NCI-H2029 (cell line): ENCODE measurements at places on chromosomes 7 and 10.

GRCh38 chr10:111082102-111082975, 5.5 kb downstream of the ADRA2A start:
- no peak for DNase-seq

DNA sequence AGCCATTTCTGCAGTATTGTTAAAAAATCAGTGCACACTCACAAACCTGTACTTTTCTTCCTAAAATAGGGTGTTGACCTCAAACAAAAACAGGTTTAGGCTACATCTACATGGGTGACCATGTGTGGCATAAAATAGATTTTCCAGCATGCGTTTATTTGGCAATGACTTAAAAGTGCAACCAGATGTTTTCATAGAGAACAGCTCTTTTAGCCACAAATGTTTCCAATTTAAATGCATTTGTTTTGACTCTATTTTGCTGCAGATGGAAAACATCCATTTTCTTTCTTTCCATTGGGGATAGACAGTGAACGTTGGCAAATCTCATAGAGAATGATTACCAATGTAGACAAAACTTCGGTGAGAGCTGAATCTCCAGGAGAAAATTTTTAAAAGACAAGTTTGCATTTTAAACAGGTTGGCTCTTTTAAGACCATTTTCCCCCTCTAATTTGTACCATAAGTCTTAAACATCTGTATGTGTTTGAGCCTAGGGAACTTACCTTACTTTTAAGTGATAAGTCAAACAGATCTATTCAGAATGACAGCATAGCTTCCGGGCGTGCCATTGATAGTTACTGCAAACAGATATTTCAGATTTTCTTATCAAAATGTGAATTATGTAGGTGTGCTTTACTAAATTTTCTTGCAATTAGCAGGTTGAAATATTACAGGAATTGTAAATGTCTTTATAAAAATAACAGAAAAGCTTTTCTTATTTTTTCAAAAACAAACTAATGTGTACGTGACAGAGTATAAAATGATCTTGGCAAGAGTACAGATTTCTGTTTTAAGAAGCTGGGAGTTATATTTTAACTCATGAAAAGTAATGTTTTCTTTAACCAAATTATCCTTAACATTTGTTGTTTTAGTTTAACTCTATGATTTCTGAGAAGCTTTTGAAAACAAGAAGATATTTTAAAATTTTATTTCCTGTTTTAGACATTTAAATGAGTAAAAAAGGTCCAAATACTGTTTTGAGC, 144.9 kb downstream of the HGF start:
- no peak for DNase-seq

GRCh38 chr10:69640196-69640980, 10.3 kb downstream of the FAM241B start:
- DNase-seq, result no peak

GRCh38 chr10:44878706-44879530, 32.2 kb upstream of the TMEM72 start:
- DNase-seq, result peak; percentile 30

DNA sequence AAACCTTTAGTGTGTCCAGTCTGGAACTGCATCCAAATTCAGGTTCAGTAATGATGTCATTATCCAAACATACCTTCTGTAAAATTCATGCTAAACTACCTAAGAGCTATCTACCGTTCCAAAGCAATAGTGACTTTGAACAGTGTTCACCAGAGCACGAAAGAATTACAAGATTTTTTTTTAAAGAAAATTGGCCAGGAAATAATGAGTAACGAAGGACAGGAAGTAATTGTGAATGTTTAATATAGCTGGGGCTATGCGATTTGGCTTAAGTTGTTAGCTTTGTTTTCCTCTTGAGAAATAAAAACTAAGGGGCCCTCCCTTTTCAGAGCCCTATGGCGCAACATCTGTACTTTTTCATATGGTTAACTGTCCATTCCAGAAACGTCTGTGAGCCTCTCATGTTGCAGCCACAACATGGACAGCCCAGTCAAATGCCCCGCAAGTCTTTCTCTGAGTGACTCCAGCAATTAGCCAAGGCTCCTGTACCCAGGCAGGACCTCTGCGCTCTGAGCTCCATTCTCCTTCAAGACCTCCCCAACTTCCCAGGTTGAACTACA, 694 bp upstream of the FAS start:
- DNase-seq, result no peak

- no peak for DNase-seq
These were observed 8.6 kb upstream of the BET1 start for GRCh38 chr7:94012746-94013145.

- DNase-seq, result no peak
These were observed 17.0 kb downstream of the XPNPEP1 start for GRCh38 chr10:109906316-109906715.

DNA sequence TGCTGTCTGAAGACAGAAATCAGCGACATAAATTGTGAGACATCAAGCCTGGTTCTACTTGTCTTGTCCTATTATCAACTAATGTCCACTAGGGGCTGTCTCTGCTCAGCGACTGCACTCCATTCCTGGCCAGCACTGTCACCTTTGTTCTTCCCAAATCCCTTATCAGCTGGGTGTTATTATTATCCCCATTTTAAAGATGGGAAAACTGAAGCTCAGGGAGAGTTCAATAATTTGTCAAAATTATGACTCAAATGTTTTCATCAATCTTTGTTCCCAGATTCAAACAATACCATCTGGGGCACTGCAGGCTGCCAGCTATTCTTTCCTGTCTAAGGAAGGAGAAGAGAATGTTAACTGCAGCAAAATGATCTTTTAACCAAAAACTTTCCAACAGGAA, 431.6 kb upstream of the NFE2L3 start:
- no peak for DNase-seq

- peak; percentile 60 for DNase-seq
These were observed at the start of gene PBLD for GRCh38 chr10:68332259-68333057. TSS of gene PBLD (minus strand) at chr10:68332928. CDS start at chr10:68306844, 26,084 bp downstream.

DNA sequence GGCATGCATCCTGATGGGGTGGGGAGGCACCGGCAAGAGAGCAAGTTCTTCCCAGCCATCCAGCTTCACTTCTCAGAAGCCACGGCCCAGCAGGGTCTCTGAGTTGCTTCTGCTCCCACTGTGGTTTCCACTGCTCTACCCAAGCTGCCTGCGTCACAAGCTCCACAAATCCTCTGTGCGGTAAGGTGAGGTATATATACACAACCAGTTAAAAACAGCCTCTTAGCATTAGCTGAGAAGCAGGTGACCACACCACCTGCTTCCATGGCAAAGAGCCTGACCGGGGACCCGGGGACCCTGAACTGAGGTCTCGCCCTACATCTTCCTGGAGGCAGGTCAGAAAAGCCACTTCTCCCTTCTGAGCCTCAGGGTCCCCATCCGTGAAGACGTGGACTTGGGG, 46.9 kb upstream of the NPFFR1 start:
- no peak for DNase-seq

GRCh38 chr7:94005753-94006152, 1.6 kb upstream of the BET1 start:
- no peak for DNase-seq

DNA sequence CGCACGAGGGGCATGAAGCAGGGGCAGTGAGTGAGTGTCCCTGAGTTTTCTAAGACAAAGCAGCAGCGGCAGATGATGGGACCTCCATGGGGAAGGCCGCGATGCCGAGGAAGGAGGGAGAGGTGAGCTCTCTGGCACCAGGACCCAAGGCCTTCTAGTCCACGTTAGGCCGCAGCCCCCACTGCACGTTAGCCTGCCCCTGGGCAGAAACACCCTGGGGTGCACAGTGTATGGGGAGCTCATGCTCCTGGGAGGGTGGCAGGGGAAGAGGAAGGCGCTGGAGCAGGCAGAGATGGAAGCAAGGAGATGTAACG, 97.3 kb upstream of the IKZF1 start:
- DNase-seq, result no peak

GRCh38 chr10:116691635-116692034, 50.7 kb downstream of the HSPA12A start:
- DNase-seq, result no peak

DNA sequence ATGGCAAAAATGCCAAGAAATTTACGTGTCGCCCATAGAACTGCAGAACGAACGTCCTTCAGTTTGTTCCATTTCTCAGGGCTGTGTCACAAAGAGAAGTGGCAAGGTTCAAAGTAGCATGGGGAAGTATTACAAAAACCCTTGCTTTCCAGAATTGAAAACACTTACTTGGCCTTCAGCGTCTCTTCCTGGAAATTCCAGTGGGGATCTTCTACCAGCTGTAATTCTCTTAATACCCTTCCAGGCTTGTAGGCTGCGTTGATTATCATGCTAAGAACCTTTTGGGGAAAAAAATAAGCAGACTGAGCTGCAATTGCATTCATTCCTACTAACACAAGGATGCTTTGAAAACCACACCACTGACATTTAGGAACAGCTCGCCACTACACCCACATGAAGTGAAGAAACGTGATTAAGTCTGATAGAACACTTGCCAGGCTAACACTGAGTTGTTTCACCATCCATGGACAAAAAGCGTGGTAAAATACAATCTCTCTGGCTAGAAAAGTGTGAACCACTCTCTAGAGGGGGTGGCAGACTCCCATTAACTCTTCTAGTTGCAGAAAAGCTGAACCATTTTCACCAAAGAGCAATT, 222.3 kb downstream of the SFMBT2 start:
- no peak for DNase-seq
